ENCODE measurements at places on chromosomes 1 and 21.

GRCh38 chr1:238652346-238652968 is 733.9 kb upstream of the CHRM3 start:
- DNase-seq, result no peak

DNA sequence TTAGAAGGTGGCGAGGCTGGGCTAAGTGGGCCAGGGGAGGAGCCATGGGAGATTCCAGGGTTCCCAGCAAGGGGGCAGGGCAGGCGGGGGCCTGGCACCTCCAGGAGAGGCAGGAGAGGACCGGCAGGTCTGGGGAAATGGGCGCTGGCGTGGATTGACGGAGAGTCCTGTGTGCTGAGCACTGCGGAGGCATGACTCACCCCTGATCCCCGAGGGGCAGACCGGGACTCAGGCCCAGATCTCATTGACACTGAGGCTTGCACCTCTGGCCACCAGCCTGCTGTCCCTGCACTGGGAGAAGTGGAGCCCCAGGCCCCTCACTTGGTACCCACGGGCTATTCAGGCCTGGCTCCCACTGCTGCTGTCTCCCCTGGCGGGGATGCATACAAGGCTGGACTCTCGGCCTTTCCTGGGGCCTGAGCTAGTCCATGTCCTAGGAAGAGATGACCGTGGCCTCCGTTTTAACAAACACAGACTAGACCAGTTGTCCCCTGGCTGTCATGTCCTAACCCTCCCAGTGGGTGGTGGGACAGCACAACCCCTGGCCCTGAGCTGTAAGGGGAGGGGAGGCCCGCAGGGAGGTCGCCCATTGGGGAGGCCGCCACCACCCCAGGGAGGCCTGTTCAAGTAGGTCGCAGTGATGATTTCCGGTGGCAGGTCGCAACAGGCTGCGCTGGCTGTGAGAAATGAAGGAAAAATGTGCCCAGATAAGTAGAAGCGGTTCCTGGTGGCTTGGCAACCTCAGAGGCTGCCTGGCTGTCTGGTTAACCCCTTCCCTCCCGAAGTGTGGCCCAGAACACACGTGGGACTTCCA is 39.7 kb downstream of the RIPK4 start:
- no peak for DNase-seq

DNA sequence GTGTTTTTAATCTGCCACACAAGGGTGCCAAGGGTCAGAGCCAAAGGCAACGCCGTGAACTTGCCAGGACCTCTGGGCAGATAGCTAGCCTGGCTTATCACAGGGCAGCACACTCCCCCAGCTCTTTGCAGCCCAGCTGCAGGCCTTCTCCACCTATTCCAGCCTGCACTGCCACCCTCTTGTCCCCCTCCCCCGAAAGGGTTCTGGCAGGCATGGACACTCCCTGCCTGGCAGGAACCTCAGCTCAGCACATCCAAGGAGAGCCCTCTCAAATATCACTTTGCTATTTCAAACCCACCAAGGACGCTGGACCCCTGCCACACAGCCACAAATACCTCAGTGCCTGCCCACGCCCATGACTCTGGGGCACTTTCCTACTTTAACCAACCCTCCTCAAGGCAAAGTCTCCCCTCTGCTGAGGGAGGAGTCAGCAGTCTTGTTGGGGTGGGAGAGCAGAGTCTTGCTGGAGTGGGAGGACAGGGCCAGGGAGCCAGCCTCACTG is 9.1 kb downstream of the SSBP3 start:
- DNase-seq, result no peak

DNA sequence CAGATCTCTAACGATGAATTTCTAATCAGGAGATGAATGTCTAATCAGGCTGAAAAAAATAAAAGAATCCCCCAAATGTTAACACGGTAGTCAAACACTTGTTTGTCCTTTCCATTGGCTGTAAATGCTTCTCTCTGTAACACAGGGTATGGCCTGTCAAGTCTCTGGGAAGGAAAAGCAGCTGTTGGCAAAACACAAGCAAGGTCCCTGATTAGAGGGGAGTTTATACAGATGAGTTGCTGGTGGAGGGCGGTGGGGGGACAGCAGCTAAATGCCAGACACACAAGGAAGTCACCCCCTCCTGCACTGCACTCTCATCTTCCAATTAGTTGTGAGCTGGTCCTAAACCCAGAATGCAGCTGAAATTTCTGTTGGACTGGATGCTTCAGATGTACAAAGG is 51.0 kb downstream of the PGBD5 start:
- no peak for DNase-seq

DNA sequence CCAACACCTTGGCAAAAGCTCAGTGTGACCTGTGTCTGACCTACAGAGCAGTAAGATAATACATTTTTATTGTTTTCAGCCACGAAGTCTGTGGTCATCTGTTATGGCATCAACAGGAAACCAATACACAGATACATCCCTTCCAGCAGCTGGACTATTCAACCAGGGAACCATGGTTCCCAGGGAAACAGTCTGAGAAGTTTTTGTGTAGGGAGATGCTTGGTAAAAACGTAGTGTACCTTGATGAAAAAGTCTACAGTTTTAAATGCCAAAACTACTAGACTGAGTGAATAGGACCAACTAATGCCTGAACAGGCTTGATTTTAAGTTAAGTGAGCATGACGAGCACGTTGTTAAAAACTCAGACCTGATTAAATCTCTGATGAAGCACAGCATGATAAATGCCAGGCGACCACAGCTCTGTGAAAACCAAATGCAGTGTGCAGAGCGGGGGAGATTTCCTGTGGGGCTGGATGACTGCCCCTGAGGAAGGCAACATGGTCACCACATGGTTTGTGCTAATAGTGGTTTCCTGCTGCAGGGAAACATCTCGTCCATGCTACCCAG is 228.9 kb downstream of the TNR start:
- no peak for DNase-seq

DNA sequence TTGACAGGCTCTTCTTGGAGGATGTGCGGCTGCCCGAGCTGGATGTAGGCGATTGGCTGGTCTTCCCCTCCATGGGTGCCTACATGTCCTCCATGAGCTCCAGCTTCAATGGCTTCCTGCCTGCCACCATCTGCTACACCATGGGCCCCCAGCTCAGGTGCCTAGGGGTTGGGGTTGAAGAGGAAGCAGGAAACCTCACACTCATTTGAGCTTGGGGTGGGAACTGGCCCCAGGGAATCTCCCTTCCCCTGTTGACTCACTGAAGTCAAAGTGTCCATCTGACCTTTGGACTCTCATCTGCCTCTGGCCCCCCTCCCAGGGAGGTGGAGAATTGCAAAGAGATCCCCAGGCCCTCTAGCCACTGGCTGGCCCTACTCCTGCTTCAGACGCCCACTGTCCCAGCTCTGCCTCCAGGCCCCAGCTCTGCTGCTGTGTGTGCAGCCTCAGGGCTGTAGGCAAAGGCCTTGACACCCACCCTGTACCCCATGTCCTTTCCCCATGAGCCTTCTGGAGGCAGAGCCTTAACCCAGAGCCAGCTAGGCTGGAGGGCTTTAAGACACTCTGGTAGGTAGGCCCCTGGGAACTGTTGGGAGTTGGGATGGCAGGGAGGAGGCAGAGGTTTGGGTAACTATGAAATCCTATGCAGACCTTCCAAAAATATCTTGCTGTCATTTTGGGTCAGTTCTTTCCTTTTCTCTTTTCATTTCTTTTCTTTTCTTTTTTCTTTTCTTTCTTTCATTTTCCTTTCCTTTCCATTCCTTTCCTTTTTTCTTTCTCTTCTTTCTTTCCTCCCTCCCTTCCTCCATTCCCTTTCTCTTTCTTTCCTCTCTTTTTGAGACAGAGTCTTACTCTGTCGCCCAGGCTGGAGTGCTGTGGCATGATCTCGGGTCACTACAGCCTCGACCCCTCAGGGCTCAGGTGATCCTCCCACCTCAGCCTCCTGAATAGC is 66.9 kb upstream of the TINAGL1 start:
- no peak for DNase-seq

Measured in activated CD8-positive, alpha-beta memory T cell treated with anti-CD3 and anti-CD28 coated beads for 24 hours (primary cell).